ENCODE measurements at places on chromosomes 1 and 21. TPM values are rescaled to one million over a fixed set of nuclear protein-coding genes. Genes with fewer than 3 reads are reported as not detected.

KIF1B gene
- 96.0 TPM for total RNA-seq

MFAP2 gene
- 33.3 TPM for total RNA-seq

GREM2 gene
- total RNA-seq, result 4.7 TPM

DNA sequence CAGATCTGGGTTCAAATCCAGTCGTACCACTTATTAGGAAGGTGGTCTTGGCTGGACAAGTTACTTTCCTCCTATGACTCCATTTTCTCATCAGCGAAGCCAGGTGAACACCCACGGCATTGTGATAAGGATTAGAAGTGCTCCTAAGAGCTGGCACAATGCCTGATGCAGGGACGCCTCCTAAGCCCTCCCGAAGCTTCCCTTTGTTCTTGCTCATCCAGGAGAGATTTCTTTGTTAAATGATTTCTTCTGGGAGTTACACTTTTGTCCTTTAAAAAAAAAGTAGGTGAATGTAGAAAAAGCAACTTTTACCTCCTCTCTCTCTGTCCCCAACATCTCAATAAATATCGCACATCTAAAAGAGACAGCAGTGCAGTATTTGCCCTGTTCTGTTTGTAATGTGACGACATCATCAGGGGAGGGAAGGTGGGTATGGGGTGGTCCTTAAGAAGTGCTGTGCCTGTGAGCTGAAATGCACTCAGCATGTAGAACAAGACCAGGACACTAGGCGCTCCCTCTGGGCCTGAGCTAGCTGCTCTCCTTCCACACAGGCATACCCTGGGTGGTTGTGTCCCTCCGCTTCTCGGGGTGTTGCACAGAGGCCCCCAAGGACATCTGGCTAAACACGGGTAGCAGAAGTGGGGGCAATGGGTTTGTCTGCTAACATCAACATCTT, 43.9 kb downstream of the SUSD4 start:
- no peak for DNase-seq

- no peak for DNase-seq
Measured at GRCh38 chr1:197521118-197521739, 253.2 kb downstream of the CRB1 start.

DNA sequence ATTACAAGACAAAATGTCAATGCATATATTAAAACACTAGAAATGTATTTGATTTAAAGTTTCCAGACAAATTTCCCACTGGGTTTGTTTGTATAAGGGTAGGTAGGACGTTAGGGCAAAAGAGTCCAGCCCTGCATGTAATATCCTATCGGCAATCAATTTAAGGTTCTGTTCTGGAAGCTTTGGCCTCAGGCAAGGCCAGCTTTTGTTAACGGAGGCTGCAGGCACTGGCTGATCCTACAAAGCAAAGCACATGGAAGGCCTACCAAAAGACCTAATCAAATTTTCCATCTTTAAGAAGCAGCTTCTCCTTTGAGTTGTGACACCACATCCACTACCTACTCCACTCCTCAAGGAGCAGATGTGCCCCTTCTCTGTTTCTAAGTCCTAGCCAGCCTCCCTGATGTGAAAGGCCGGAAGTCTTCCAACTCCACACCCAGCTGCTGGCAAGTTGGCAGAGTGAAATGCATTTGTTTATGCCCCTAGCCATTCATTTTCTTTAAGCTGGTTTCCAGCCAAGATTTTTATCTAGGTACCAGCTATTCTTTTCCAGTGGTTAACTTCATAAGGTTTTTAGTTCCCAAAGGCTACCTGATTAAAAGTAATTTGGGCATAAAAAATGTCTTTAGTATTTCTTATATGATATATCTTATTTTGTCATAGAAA, 452.6 kb downstream of the PTBP2 start:
- DNase-seq, result no peak

GRCh38 chr1:31919591-31919990, 18.6 kb downstream of the PTP4A2 start:
- no peak for DNase-seq

All from urinary bladder (tissue), 4 donors.